Kidney tubule cell (primary cell): ENCODE measurements at places on chromosomes 4 and X.

GRCh38 chrX:45347877-45348276 is 147.2 kb upstream of the DIPK2B start:
- DNase-seq = peak; percentile 67

- peak; percentile 88 for DNase-seq
Observed at GRCh38 chrX:107676559-107677378, 48.5 kb downstream of the PRPS1 start.

- DNase-seq = no peak
Observed at GRCh38 chrX:56066016-56066415, 166.1 kb upstream of the KLF8 start.

DNA sequence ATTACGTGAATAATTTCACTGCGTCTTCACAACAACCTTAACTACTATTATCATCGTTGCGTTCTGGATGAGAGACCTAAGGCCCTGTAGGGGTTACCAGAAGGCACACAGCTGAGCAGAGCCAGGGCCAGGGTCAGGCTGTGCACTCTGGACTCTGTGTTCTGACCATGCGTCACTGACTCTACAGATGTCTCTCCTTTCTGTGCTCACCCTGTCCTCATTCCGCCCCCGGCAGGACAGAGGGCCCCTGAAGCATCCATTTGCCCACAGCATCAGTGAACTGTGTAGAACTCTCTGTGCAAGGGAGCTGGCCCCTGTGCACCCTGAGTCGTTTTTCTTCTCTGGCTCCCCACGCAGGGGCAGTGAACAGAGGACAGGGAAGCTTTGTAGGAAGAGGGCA is 21.3 kb downstream of the GPKOW start:
- no peak for DNase-seq

DNA sequence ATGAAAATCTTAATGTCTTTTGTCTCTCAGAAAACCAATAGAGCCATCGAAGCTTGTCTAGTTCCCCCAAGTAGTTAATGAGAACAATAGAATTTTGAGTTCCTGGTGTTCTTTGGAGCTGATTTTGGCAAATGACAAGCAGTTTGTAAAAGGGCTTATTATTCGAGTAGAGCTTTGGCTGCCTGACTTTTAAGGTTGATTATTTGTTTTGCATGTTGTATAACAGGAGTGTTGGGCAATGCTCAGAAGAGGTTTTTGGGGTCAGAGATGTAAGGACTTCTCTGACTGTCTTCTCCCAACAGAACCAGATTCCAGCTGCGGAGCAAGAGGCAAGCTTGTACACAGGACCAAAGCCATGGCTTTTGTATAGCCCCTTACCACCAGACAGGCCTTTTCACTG is 30.0 kb downstream of the ZCCHC12 start:
- no peak for DNase-seq

DNA sequence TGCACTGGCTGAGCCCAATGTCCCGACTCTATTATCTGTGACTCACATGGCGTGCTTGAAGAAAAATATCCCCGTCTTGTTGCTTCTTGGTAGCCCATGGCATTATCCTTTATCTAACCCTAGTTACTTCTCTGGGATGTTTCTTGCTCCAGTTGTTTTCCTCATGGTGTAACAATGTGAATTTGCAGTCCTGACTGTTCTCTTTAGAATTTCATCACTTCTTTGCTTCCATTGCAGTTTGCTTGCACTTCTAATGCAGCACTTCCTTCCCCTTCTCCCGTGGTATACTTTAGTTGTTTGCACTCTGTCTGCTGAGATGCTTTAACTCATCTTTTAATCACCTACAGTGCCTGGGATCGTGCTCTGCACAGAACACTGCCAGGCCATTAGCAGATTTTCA is 126.9 kb downstream of the MAML3 start:
- no peak for DNase-seq

GRCh38 chr4:84596826-84597225 is 13.9 kb downstream of the CDS1 start:
- DNase-seq = peak; percentile 72
